A549 treated with AZD2906 at 1 μM for 4 hours (cell line): ENCODE measurements at places on chromosomes 7 and 10. TPM values are rescaled to one million over a fixed set of nuclear protein-coding genes. Genes with fewer than 3 reads are reported as not detected.

NAT16 gene
- total RNA-seq: 0.13 to 0.19 TPM (median 0.15 TPM) in 5 replicates

BTBD16 gene
- 0.41 to 0.82 TPM (median 0.66 TPM) in 5 replicates for total RNA-seq

RADIL gene
- 1.2 to 2.5 TPM (median 1.9 TPM) in 5 replicates for total RNA-seq

ITGA8 gene
- total RNA-seq: 0.02 TPM in 1 of 5 replicates, not detected in the others

PNLIPRP1 gene
- not detected in 5 replicates for total RNA-seq

CFAP69 gene
- 1.2 to 2.5 TPM (median 2.0 TPM) in 5 replicates for total RNA-seq

EBLN1 gene
- total RNA-seq: 0.05 to 0.09 TPM in 2 of 5 replicates, not detected in the others

PROSER2 gene
- total RNA-seq: 32.8 to 46.7 TPM (median 46.4 TPM) in 5 replicates

BICC1 gene
- 17.0 to 25.8 TPM (median 18.2 TPM) in 5 replicates for total RNA-seq

DYDC2 gene
- total RNA-seq: 0.09 to 0.19 TPM in 2 of 5 replicates, not detected in the others

PITX3 gene
- 0.55 to 1.3 TPM (median 1.1 TPM) in 5 replicates for total RNA-seq

SLC26A3 gene
- 0.02 to 0.05 TPM in 2 of 5 replicates, not detected in the others for total RNA-seq

TEX36 gene
- not detected in 5 replicates for total RNA-seq

SKIDA1 gene
- total RNA-seq: 0.76 to 1.1 TPM (median 0.96 TPM) in 5 replicates

GIMAP2 gene
- total RNA-seq: not detected in 5 replicates

SLC13A4 gene
- not detected in 5 replicates for total RNA-seq

CAMK1D gene
- 7.6 to 8.5 TPM (median 8.2 TPM) in 5 replicates for total RNA-seq
